ENCODE measurements at places on chromosomes 5 and 9.
A peak's percentile ranks its signal among the peaks of the same experiment; 100 is the strongest.

DNA sequence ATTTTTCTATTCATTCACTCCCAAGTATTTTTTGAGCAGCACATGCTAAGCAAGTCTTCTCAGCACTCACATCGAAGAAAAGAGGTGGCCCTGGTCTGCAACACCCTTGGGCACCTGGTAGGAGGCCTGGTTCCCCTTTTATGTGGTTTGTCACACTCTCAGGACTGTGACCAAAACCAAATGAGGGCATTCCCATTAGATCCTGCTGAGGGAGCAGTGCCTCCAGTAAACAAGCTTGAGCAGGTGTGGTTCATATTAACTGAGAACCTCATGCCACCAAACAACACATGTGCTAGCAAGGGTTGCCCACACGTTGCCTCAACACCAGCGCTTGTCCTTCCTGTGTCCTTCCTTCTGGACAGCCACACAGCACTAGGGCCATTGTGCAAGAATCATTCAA is 26.9 kb upstream of the SYK start:
- no peak for DNase-seq

DNA sequence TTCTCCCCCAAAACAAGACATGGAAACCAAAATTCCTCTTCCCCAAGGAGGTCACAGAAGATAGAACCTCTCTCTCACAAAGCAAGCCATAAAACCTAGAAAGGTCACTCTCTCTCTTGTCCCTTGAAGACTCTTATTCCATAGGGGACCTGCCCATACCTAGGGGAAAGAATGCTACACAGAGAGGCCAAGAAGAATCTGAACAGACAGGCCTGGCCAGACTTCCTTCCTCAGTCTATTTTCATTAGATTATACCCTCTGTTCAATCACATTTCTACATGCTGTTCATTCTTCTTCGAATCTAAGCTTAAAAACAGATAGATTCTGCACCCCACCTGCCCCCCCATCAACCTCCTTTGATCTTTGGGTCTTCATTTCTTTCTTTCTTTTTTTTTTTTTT is 206.8 kb downstream of the TLE4 start:
- DNase-seq: no peak

DNA sequence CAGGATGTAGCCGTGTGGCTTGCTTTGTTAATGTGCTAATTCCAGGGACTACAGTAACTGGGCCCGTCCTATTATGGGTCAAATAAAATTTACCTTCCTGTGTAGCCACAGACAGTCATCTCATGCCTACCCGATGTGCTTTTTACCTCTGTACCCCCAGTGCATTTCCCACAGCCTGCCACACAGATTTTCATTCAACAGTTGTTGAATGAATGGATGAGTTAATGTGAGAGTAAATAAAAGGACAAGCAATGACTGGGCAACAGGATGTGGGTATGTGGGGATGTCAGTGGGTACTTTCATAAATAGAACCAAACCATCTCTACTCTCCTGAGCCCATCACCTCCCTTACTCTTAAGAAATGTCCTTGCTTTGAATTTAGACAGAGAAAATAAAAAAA is 441.2 kb upstream of the ZNF462 start:
- no peak for DNase-seq

- DNase-seq: no peak
Observed at GRCh38 chr9:84278130-84278529, 62.4 kb downstream of the SLC28A3 start.

GRCh38 chr5:891117-891836 is 1.3 kb downstream of the BRD9 start:
- no peak for DNase-seq

DNA sequence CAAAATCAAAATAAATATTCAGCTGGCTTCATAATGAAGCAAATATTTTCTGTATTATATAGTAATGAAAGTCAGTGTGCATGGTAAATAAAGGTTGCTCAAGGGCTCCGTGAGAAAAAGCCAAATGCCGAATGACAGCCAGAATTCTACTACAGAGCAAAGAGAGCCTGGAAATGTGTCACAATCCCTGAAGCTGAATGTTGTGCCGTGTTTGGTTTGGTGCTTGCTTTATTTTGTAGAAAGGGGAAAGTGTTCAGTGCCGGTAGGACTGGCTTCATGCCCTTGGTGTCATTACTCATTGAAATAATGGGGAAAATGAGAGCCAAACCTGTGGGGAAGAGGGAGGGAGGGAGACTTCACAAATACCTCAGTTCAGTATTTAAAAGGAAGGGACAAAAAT is 26.8 kb upstream of the ADAMTSL1 start:
- no peak for DNase-seq

- DNase-seq: no peak
Observed at GRCh38 chr5:103445426-103446035, 117.1 kb downstream of the NUDT12 start.

- DNase-seq: no peak
Observed at GRCh38 chr5:176379881-176380280, 8.5 kb downstream of the NOP16 start.

GRCh38 chr9:33264003-33264472 is 470 bp downstream of the BAG1 start:
- peak; percentile 51 for DNase-seq

GRCh38 chr5:108541836-108542235 is 159.9 kb upstream of the FBXL17 start:
- DNase-seq: no peak

DNA sequence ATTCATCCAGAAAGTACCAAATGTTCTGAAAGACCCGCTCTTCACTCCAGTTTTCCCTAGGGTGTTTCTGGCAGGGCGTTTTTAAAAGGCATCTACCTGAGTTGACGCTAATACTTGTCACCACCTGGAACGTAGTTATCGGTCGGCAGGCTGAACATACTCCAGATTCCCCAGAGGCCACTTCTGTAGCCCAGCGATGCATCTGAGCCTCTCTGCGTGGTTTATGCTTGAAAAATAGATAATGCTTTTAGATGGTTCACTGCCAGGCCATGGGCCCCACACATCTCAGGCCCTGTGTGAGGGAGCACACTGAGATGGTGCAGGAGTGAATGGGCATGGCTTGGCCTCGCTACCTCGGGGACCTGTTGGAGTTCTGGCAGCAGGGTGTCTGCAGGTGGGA is 33.0 kb upstream of the NCS1 start:
- no peak for DNase-seq

GRCh38 chr5:148343046-148343407 is 7.7 kb downstream of the SPINK9 start:
- no peak for DNase-seq
